Astrocyte (in vitro differentiated cells and primary cell): ENCODE measurements at places on chromosomes 7 and 10.

DNA sequence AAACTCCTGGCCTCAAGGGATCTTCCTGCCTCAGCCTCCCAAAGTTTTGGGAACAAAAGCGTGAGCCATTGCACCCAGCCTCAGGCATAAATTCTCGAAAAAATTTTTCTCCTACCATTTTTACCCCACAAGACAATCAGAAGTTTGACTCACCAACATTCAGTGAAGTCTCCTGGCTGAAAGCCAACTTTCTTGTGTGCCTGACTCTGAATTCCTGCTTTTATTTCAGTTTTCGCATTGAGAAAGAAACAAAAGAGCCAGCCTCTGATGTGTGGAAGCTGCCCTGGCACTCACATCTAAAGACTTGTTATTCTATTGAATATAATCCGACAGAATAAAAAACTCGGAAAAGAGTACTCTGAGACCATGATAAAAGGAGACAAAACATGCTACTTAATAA is 402.9 kb downstream of the MAGI2 start:
- DNase-seq = peak; percentile 69

GRCh38 chr7:42186151-42186550 is 50.9 kb downstream of the GLI3 start:
- DNase-seq = no peak

GRCh38 chr10:97046456-97047082 is 139.2 kb downstream of the SLIT1 start:
- no peak for DNase-seq

DNA sequence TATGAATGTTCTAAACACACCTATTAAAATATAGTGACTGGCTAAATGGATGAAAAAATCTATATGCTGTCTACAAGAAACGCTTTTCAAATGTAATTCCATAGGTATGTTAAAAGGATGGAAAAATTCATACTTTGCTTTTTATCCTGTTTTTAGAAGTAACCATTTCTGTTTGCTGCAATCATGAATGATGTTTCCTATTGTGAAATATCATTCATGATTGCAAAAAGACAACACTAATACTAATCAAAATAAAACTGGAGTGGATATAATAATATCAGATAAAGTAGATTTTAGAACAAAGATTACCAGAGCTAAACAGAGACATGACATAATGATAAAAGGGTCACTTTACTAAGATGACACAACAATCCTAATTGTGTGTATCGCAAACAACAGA is 138.2 kb downstream of the FANK1 start:
- DNase-seq = no peak

- peak; percentile 26 for DNase-seq
Observed at GRCh38 chr10:50216894-50217293, 34.4 kb downstream of the ASAH2 start.

GRCh38 chr7:1703871-1704810 is 34.1 kb downstream of the ELFN1 start:
- DNase-seq = no peak

GRCh38 chr10:3676564-3676963 is 108.4 kb downstream of the KLF6 start:
- no peak for DNase-seq

DNA sequence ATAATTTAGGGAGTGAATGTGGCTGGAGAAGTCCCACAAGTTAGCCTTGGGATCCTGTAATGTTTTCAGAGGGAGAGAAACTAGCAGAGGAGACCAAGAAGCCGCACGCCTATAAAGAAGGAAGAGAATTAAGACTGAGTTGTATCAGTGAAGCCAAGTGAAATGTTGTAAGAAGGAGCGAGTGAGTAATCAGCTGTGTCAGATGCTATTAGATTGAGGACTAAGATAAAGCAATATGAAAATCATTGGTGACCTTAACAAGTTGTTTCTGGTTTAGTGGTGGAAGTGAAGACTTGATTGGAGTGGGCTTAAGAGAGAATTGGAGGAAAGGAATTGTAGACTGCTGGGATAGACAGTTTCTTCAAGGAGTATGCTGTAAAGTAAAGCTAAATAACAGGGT is 8.8 kb downstream of the CCSER2 start:
- DNase-seq = peak; percentile 67

DNA sequence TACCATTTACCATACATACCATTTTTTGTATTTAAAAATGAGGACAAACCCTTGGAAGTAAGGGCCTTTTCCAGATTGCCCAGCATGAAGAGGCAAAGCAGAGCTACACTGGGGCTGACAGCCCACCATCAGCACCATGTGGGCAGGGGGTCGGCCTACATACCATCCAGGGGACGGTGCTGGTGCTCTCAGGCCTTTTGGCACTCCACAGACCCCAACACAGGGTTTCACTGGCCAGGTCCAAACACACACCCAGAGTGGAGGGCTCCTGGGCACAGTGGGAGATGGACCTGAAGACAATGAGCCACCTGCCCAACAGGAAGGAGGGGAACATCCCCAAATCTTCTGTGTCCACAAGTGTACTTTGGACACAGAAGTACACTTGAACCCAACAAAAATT is 69.2 kb upstream of the CAMK2B start:
- no peak for DNase-seq

DNA sequence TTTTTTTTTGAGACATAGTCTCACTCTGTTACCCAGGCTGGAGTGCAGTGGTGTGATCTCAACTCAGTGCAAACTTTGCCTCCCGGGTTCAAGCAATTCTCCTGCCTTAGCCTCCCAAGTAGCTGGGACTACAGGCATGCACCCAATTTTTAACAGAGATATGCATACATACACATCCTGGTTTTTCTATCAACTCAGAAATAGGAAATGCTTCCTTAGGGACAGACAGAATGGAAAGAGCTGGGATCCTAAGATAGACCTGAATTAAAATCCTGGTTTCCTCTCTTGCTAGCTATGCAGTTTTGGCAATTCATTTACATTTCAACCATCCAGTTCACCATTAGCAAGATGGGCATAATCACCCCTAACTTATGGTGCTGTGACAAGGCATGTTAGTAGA is 347.5 kb downstream of the GPAM start:
- no peak for DNase-seq

GRCh38 chr7:80403686-80404241 is 108.1 kb downstream of the GNAT3 start:
- DNase-seq = peak; percentile 44

GRCh38 chr10:27742195-27743011 is 3.2 kb downstream of the MKX start:
- DNase-seq = peak; percentile 69

GRCh38 chr10:4850397-4850796 is 24.4 kb downstream of the AKR1E2 start:
- DNase-seq = peak; percentile 23

- peak; percentile 98 for DNase-seq
Observed at GRCh38 chr10:100890673-100891317, 22.0 kb upstream of the SLF2 start.

DNA sequence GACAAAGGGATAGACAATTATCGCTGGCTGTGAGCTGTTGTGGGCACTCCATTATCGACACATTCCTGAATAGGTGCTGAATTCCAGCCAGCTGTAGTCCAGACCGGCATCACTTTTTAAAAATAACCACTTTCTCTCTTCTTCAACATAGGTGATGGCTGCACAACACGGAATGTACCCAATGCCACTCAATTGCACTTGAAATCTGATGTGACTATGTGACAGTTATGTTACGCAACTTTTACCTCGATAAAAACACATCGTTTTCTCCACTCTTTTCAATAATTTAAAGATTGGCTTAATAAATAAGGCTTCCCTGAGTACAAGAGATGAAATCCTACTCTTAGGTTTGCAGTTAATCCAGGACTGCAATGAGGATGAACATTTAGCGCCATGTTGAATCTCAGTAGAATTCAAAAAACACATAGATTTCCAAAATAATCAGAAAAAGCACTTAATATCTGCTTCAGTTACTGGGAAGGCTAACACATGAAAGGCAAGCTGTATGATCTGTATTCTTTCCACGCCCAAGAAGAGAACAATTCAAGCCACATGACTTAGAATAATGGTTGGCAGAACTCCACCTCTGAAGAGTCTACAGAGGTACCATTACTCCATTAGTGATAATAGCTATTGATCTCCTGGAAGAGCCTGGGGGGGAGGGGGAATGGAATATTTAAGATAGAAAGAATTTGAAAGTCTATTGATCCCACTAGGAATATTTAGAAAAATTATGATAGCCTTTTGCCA is 3.6 kb downstream of the YWHAG start:
- DNase-seq = no peak

- DNase-seq = peak; percentile 95
Observed at GRCh38 chr7:56046721-56047445, 4.4 kb downstream of the PSPH start.

DNA sequence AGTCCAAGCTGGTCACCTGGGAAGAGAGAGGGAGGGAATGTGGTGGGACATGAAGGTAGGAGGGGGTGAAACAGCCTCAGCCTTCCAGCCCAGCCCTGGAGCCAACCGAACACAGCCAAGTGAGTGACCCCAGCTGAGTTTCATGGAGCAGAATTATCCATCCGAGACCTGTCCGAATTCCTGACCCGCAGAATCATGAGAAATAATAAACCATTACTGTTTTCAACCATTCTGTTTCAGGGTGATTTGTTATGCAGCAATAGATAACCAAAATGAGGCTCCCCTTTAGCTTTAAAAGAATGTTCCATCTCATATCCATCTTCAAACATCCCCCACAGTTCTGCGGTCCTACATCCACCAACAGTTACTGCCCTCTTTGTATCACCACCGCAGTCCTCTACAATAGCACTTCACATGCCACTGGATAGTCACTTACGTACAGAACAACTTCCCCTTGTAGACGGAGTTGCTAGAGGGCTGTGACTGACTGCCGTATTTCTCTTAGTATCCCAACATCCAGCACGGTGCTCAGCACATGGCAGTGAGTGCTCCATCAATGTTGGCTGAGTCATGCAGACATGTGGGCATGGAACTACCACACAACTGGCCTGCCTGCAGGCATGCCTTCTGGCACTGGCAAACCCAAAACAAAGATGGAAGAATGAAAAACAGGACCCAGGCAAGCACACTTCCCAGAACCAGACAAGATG is 18.5 kb downstream of the KIAA1549 start:
- no peak for DNase-seq

- DNase-seq = peak; percentile 36
Observed at GRCh38 chr10:93208717-93209464, 135.2 kb downstream of the CYP26A1 start.

DNA sequence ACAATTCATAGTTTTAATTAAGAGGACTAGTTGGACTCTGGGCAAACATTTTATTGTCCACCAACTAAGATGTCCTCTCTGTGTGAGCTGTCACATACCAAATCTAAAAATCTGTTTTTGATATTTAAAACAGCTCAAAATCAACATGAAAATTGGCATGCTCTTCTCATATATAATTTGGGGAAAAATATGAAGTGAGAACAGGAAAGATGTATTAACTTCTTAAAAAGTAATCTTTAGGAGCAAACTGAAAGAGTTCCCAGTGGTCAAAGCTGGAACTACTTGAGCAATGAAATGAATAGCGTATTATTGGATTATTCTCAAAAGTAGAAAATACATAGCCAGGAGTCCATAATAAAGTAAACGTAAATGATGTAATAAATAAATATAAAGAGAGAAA is 147.2 kb downstream of the DYNC1I1 start:
- DNase-seq = no peak

DNA sequence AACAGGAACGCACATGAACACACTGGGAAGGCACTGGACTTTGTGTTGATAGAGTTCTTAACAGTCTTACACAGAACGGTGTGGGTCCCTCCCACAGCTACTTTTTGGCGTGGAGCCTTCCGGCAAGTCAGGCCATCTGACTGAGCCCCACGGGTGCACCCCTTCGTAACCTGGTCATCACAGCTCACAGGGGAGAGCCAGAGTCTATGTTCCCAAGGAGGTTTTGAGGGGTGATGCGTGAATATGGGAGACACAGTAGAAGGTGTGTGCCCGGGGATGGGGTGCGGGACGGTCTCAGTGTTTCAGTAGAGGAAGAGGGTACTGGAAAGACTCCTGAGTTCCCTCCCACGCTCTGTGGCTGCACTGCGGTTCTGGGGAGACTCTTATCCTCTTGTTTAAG is 291.7 kb downstream of the DNAJB6 start:
- no peak for DNase-seq

GRCh38 chr10:49398000-49398861 is 2.3 kb upstream of the DRGX start:
- DNase-seq = peak; percentile 15

DNA sequence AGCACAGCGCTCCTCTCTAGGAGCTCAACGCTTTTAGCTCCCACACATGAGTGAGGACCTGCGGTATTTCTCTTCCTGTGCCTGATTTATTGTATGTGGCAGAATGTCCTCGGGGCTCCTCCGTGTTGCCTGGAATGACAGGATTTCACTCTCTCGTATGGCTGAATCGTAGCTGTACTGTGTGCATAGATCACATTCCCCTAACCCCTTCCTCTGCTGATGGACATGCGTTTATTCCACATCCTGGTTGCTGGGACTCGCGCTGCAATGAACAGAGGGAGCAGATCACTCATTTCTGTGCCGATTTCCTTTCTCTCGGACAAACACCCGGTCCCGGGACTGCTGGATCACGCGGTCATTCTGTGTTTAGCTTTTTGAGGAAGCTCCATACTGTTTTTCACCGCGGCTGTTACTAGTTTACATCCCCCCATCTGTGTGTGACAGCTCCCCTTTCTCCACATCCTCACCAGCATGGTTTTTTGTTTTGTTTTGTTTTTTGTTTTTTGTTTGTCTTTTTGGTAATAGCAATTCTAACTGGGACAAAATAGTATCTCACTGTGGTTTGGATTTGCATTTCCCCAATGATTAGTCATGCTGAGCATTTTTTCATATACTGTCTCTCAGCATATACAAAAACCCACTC is 76.3 kb downstream of the FOXL3 start:
- no peak for DNase-seq

- no peak for DNase-seq
Observed at GRCh38 chr10:100897976-100898375, 14.8 kb upstream of the SLF2 start.

GRCh38 chr7:124688991-124689390 is 76.6 kb downstream of the GPR37 start:
- peak; percentile 73 for DNase-seq

DNA sequence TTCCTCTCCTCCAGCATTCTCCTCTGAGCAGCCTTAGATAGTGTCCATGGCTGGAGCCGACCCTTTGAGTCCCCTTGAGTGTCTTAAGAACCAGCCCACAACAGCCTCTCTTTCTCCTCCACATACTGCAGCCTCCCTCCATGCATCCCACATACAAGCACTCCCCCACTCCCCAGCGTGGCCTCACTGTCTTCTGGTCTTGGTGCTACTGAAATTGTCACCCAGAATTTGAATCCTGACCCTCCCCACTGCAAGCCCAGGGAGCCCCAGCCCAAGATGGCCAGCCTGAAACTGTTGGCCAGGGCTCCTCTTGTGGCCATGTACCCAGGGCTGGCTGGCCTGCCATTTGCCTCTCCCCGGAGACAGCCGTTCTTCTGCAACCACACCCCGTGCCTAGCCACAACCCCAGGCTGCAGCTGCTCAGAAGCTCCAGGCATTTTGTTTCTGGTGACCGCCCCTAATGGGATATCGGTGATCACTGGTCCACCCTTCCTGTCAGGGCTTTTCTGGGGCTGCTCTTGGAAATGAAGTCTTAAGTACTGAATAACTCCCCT is 18.8 kb upstream of the SH2D4B start:
- no peak for DNase-seq
